ENCODE measurements at places on chromosomes 7 and 10.
A peak's percentile ranks its signal among the peaks of the same experiment; 100 is the strongest.

GRCh38 chr10:2984682-2985081 is 82.7 kb upstream of the PFKP start:
- no peak for DNase-seq

GRCh38 chr7:39702133-39702532 is 78.8 kb downstream of the RALA start:
- DNase-seq: no peak

- DNase-seq: no peak
These were observed 46.9 kb downstream of the KMT2E start for GRCh38 chr7:105060923-105061322.

DNA sequence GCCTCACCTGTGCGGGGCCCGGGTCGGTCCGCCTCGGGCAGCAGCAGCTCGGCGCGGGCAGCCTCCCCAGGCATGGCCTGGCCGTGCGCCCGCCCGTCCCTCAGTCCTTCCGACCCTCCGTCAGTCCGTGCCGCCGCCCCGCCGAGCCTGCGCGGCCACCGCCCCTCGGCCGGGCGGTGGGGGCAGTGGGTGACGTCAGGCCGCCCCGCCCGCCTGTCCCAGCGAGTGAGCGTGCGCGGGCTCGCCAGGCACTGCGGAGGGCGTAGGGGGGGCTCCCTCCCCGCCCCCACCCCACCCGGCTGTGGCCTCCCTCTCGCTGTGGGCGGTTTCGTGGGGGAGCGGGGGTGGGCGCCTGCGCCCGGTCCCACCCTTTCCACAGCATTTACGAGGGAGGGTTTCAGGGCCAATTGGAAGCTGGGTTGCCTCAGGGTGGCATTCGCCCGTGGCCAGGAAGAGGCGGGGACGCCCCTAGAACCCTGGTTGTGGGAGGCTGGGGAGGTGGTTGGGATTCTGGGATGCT is at the start of gene NACAD:
Gene NACAD (minus strand): TSS at position 149 of the 520 bp plus-strand sequence. CDS start 75 bp downstream, at position 74.
- peak; percentile 76 for DNase-seq

DNA sequence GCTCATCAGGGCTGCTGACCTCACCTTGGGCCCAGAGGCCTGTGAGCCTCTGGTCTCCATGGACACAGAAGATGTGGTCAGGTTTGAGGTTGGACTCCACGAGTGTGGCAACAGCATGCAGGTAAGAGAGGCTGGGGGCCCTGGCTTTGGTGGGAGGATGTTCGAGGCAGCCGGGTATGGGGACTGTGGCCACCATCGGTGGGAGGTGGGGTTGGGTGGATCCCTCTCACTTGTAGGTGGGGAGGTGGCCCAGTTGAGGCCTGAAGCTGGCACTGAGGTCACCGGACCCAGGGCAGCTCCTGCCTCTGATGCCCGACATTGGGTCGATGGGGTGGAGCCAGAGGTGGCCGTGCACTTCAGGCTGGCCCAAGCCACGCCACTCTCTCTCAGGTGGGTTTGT is 406 bp downstream of the ZP3 start:
- no peak for DNase-seq

GRCh38 chr7:76074972-76075370 is 27.1 kb downstream of the MDH2 start:
- DNase-seq: no peak

GRCh38 chr10:3948843-3949242 is 163.8 kb upstream of the KLF6 start:
- no peak for DNase-seq

GRCh38 chr10:91551856-91552255 is 81.0 kb downstream of the PPP1R3C start:
- DNase-seq: peak; percentile 75

GRCh38 chr7:65731562-65732035 is 141.3 kb upstream of the VKORC1L1 start:
- DNase-seq: peak; percentile 22

- no peak for DNase-seq
These were observed 133.1 kb downstream of the SNX13 start for GRCh38 chr7:17807242-17807641.

- DNase-seq: no peak
These were observed 90.1 kb upstream of the DNAAF5 start for GRCh38 chr7:636396-636795.

DNA sequence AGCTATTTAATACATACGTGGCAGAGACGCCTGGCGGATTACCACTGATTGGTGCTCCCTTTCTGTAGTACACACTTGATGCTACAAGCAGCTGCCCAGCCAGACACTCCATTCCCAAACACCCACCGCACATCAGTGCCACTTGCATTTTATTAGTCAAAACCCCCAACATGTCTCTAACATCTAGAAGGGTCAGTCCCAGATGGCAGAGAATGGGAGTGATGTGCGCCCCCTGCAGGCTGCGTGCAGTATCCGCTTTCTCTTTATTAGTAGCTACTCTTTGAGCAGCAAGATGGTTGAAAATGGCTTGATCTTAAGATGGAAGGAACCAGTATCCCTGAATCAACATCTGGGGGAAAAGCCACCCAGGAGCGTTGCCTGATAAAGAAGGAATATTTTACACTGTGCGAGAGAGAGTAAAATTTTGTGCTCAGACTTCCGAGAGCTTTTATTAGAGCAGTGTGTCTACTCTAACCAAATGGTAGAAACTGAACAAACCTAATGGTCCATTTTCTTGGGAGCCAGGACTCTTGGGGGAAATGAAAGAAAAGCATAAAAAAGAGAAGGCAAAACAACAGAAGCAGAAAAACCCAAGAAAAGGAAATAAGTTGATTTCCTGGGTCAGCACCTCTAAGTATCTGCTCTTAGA is 78.3 kb downstream of the ST8SIA6 start:
- DNase-seq: no peak

GRCh38 chr10:11386044-11386443 is 225.4 kb downstream of the USP6NL start:
- no peak for DNase-seq

GRCh38 chr10:108338146-108338545 is 1173.6 kb upstream of the SORCS1 start:
- DNase-seq: no peak

DNA sequence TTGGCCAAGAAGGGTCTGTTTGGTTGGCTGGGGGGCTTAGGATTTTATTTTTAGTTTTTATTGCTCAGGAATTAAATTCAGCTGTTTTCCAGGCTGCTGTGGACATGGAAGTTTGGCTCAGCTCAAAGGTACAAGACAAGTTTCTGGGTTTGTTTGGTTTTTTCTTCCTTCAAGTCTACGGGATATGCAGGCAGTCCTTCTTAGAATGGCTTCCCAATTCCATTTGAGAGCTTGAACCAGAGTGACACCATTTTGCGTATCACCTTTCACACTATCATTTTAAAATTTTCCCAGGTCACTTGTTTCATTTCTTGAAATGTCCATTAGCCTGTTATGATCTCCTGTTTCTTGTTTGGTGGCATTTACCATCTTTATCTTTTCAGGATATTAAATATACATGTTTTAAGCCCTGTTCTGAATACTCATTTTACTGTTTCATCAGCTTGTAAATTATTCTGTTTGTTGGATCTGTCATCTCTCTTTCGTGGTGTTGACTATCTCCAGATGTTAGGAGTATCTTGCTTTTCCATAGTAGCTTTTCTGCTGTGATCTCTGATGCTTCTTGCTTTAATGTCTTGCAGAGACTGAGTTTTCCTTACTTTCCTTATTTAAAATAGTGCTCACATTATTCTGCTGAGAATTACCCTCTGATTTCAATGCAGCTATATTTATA is 9.4 kb upstream of the TMEM168 start:
- DNase-seq: no peak

DNA sequence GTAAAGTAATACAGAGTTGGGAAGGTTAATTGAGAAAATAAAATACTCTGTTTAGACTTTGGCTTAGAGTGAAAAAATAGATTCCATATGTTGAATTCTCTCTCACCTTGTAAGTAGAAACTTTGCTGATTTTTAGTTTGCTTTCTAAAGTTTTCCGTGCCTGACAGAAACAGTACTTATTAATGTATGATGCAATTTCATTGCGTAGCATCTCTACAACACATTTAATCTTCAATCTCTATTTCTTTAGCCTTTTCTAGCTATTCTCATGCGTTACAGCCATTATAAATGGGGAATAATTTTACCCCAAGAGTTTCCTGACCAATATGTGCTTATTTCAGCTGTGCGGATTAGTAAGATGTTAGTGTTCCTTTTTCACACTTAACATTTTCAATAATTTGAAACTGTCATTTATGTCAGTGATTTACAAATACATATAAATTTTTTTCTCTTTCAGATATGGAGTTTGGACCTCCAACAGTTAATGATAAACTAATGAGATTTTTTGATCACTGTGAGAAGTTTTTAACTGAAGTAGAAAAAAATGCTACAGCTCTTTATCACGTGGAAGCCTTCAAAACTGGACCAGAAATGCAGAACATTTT is 3.3 kb downstream of the MINPP1 start:
- no peak for DNase-seq

GRCh38 chr10:104254493-104255310 is at the start of gene GSTO1:
Gene GSTO1, plus strand, starts transcription at chr10:104254892. Its CDS starts 37 bp downstream, at chr10:104254929.
- DNase-seq: peak; percentile 79

DNA sequence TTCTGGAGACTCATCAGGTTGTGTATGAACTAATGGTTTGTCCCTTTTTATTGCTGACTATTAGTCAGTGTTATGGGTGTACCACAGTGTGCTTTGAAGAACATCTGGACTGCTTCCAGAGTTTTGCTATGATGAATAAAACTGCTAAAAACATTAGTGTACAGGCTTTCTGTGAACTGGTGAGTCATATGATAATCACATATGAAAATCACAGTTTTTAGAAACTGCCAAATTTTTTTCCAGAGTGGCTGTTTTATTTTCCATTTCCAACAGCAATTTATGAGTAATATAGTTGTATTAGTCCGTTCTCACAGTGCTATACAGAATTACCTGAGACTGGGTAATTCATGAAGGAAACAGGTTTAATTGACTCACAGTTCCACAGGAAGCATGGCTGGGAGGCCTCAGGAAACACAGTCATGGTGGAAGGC is 281.2 kb upstream of the VSTM2A start:
- no peak for DNase-seq

GRCh38 chr7:112501801-112502503 is 21.2 kb downstream of the LSMEM1 start:
- DNase-seq: no peak

DNA sequence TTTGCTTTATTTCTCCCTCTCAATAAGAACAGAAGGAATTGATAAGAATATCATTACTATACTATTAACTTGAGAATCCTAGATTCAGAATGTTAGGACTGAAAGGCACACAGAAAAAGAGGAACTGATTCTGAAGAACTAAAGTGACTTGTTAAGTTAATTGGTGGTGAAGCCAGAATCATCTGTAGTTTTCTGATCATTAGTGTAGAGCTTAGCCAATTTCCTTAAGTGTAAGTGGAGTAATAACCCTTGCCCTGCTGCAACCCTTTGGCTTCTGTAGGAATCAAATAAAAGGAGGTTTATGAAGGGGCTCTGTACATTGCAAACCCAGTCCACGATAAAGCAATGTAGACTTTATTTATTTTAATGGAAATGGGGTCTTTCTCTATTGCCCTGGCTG is 1186.0 kb downstream of the SORCS3 start:
- no peak for DNase-seq

DNA sequence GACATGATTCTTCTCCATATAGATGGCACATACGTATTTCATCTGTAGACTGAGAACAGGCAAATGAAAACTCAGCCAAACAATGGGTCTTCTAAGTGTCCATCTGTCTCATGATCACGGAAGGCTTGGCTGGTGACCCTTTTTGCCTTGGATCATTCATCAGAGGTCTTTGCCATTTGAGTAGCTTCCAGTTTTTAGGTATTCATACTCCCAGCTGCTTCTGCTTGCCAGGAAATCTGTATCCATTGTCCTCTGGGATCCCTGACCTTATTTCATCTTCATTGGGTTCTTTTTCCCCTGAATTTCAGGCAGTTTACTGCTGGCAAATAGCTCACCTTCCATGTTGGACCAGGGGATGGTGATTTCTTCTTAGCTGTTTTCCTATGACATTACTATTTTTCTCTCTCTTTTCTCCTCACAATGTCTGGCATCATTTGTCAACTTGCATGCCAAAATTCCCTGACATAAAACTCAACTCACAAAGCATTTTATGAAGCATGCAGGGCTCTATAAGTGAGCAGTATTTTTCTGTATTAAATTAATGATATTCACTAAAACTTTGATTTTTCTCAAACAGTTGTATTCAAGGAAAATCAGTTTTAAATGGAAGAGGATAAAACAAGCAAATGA is 241.2 kb downstream of the DNAJB9 start:
- peak; percentile 25 for DNase-seq

GRCh38 chr10:73252445-73253224 is at the start of gene MRPS16:
Gene MRPS16, minus strand, starts transcription at chr10:73252644. Its CDS starts 162 bp downstream, at chr10:73252482.
- peak; percentile 97 for DNase-seq

DNA sequence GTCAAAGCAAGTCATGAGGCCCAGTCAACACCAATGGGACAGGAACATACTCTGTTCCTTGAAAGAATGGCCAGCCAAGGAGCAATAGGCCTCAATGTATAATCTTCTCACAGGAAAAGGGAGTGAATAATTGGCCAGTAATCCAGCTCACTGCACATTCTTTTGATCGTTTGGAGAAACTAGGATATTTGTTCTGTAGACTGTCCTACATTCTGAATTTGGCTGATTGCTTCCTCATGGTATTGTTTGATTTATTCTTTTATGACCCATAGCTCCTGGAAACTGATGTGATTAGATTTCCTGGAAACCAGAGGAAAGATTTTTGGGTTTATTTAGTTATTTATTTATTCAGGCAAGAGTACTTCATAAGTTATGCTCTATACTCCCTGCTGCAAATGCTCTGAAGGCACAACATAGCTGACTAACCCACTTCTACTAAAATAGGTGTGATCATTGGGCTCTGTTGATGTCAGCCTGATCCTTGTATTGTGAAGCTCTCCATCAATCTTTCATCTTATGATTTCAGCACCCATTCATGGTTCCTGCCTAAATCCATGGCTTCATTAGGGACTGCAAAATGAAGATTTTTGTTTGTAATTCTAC is 745.2 kb downstream of the SUGCT start:
- no peak for DNase-seq

- DNase-seq: no peak
These were observed 279.6 kb upstream of the PITRM1 start for GRCh38 chr10:3452173-3452626.

DNA sequence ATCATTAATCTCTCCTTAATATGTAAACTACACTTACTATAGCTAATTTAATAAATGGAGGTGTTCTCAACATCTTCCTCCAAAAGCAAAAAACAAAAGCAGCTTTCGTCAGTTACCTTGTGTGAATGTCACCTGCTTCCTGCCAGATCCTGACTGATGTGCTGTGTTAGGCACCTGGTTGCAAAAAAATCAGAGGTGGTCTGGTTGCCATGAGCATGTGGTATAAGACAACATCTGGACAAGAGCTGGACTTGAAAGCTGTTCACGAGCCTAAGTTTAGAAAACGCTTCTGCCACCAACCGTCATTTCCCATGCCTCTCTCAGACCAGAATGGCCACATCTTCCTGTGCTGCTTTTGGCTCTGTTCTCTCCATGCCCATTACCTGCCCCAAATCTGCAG is 42.0 kb upstream of the GGCT start:
- no peak for DNase-seq

DNA sequence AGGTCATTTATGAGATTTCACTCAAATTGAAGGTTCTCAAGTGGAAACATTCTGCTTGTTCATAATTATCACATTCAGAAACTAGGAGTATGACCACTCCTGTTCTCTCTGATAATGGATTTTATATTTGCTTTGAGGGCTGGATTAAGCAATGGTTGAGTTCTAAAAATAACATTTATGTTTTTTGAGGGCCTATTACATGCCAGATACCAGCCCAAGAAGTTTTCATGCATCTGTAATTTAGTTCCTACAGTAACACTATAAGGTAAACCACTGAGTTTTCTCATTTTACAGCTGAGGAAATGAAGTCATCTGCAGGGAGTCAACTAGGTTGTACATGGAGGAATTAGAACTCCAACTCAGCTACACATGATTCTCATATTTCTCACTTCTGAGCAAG is 25.5 kb upstream of the NKX2-3 start:
- DNase-seq: no peak

Data from right hindlimb (tissue), 1 donor.